Ascending aorta (tissue), 2 donors: ENCODE measurements at places on chromosomes 3 and 15.

GRCh38 chr15:50257332-50257731, 8.2 kb downstream of the HDC start:
- no peak overlapping the region for H3K4me3 ChIP-seq
- no peaks in the 10 kb centered on the region for H3K27me3 ChIP-seq
- H3K36me3 ChIP-seq: no peaks in the 10 kb centered on the region
- no peak for DNase-seq
- no peak overlapping the region for H3K27ac ChIP-seq

- no peak overlapping the region for H3K4me3 ChIP-seq
- H3K27me3 ChIP-seq: no peaks in the 10 kb centered on the region
- no peaks in the 10 kb centered on the region for H3K36me3 ChIP-seq
These were observed 66.8 kb upstream of the ATP11B start for GRCh38 chr3:182726258-182727142.

GRCh38 chr3:66762916-66763693, 235.0 kb upstream of the KBTBD8 start:
- H3K4me1 ChIP-seq: peaks cover 5% of the 10 kb centered on the region
- H3K27me3 ChIP-seq: no peaks in the 10 kb centered on the region
- no peak overlapping the region for H3K4me3 ChIP-seq
- no peaks in the 10 kb centered on the region for H3K36me3 ChIP-seq
- H3K27ac ChIP-seq: no peak overlapping the region
- DNase-seq: no peak

DNA sequence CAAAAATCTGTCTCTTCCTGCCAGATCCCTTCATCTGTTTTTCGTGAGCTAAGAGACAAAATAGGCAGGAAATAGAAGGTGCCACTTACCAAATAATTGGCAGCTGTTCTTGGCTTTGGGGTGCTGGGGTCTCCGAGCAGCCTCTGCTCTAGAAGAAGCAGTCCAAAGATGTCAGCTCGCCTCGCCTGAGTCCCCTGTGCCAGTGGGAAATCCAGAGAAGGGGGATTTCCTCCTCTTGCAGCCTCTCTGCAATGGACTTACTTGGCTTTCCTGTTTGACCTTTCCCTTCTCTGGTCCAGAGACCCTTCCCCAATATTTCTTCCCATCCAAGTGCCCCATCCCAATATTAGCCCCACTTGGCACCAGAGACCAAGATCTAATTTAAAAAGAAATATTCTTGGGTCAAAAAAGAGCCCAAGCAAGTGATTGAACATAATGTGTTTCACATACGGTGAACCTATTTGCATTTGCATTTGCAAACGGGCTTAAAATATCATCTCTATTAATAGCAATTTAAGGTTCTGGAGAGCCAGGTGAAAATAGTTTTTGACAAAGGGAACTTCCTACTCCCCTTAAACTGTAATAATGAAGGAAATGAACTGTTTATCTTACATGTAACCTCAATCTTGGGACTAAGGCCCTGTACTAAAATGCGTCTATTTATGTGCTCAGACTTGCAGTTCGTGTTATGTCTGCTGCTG, 23.2 kb downstream of the CD86 start:
- H3K4me1 ChIP-seq: no peaks in the 10 kb centered on the region
- H3K36me3 ChIP-seq: no peaks in the 10 kb centered on the region
- no peak overlapping the region for H3K27ac ChIP-seq

DNA sequence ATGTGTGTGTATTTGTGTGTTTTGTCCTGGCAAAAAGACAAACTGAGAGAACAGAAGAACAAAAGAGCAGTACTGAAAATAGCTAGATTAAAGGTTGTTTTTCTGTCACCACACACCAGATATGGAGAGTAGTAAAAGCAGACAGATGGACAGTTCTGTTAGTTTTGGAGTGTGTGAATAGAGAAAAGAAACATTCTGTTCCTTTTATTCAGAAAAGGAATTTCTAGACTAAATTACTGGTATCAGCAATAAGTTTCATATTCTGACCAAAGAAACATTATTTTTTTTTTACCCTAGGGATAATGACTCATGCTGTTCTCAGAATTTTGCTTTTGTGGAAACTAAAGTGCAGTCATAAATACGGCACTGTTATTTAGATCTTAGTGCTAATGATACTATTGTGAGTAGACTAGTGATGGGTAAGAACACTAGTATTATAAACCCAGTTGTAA, 32.9 kb downstream of the PIK3CA start:
- H3K27ac ChIP-seq: peak overlapping the region; percentile 76
- no peaks in the 10 kb centered on the region for H3K36me3 ChIP-seq
- H3K4me3 ChIP-seq: peak overlapping the region; percentile 15
- peaks cover 18% of the 10 kb centered on the region for H3K4me1 ChIP-seq
- no peaks in the 10 kb centered on the region for H3K27me3 ChIP-seq

GRCh38 chr3:161393310-161393709, 22.0 kb upstream of the SPTSSB start:
- H3K27ac ChIP-seq: no peak overlapping the region
- DNase-seq: no peak
- H3K4me1 ChIP-seq: no peaks in the 10 kb centered on the region
- no peaks in the 10 kb centered on the region for H3K36me3 ChIP-seq
- no peaks in the 10 kb centered on the region for H3K27me3 ChIP-seq

DNA sequence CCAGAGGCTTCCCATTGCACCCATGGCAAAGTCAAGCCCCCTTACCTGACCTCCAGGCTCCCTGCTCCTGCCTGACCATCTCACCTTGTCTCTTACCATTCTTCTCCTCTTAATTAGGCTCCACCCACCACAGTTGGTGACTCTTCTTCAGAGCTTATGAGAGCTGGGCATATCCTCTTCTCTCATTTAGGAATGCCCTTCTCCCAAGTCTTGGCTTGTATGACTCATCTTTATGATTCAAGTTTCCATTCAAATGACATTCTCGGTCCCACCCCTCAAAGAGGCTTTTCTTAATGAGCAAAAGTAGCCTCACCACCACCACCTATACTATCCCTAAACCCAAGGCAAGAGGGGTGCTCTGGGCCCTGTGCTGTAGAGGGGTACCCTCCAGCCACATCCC, 55.3 kb upstream of the NUDT16 start:
- no peak overlapping the region for H3K4me3 ChIP-seq
- H3K27ac ChIP-seq: no peak overlapping the region
- H3K27me3 ChIP-seq: no peaks in the 10 kb centered on the region

DNA sequence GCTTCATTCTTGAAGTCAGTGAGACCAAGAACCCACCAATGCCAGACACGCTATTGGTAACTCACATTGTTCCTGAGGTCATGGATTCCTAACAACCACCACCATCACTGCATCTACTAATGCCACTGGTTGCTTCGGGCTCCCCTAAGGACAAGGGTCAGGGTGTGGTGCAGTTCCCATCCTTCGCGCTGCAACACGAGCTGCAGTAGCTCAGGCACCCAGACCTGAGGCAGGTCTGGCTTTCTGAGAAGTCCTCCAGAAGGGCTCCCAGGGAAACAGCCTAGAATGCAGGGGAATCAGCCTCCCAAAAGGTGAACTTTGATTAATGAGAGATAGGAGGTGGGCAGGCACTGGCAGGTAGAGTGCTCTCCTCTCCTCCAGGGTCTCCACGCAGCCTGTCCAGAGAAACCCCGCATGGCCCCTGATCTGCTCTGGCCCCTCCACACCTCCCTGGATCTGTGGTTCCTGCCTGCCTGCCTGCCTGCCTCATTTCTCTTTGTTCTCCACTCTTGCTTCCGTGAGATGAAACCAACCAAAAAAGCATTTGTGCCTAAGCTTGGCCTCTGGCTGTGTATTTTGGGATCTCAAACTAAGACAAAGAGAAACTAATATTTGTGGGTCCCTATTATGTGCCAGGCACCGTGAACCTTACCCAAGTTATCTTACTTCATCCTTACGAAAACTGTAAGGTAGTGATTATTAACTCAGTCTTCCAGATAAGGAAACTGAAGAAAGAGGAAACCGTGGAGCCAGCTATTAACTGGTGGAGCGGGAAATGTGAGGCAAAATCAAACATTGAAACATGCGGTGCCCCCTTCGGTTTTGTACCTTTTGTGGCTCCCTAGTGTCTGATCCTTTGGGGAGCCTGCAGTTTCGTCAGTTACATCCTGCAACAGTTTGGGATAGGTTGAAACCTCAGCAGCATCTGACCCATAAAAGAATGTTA, 43.9 kb upstream of the USP3 start:
- no peak overlapping the region for H3K27ac ChIP-seq
- H3K36me3 ChIP-seq: no peaks in the 10 kb centered on the region
- no peak for DNase-seq
- H3K4me1 ChIP-seq: no peaks in the 10 kb centered on the region
- H3K27me3 ChIP-seq: no peaks in the 10 kb centered on the region

DNA sequence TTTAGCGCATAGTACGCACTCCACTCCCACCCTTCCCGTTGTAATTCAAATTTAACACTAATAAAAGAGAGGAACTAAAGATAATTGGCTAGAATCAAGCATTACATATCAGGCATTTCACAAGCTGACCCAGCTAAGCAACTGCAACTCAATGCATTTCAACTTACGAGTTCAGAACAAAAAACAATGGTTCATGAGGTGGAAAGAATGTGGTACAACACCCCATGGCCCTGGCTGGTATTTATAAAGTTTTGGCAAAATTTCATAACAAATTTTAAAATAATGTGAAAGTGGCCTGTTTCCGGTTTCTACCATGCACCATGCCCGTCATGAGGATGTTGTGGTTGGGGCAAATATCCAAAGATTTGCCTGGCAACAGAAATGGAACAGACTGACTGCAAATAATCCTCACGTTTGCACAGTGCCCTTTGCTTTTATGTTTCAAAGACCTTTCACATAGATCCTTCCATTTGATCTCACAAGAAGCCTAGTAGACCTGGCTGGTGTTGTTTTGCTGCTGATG, 455.3 kb upstream of the NR2F2 start:
- H3K4me3 ChIP-seq: no peak overlapping the region
- peaks cover 3% of the 10 kb centered on the region for H3K4me1 ChIP-seq
- H3K36me3 ChIP-seq: no peaks in the 10 kb centered on the region
- peak overlapping the region; percentile 76 for H3K27ac ChIP-seq
- H3K27me3 ChIP-seq: no peaks in the 10 kb centered on the region
- DNase-seq: peak; percentile 18

- H3K36me3 ChIP-seq: no peaks in the 10 kb centered on the region
- H3K27ac ChIP-seq: no peak overlapping the region
- H3K4me3 ChIP-seq: no peak overlapping the region
- peaks cover 11% of the 10 kb centered on the region for H3K4me1 ChIP-seq
These were observed 548.5 kb downstream of the RBMS3 start for GRCh38 chr3:29829340-29829739.

GRCh38 chr15:98866511-98866910, 141.1 kb downstream of the PGPEP1L start:
- no peak for DNase-seq
- no peaks in the 10 kb centered on the region for H3K27me3 ChIP-seq
- H3K4me3 ChIP-seq: peak overlapping the region; percentile 31
- H3K27ac ChIP-seq: peak overlapping the region; percentile 69

DNA sequence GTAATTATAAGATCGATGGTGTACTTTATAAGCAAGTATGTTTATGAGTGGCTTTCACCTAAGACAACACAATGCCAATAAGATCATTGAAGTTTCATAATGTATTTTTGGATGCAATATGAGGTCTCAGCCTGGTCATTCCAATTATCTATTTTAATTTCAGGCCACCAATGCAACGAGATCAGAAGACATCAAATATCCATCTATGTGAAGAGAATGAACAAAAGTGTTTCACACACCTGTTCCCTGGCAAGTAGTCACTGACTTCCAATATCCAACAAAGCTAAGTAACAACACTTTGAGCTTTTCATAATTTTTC, 53.6 kb upstream of the TMCO5A start:
- H3K4me3 ChIP-seq: no peak overlapping the region
- H3K36me3 ChIP-seq: no peaks in the 10 kb centered on the region
- H3K27ac ChIP-seq: no peak overlapping the region
- no peak for DNase-seq
- H3K27me3 ChIP-seq: no peaks in the 10 kb centered on the region

- no peak overlapping the region for H3K27ac ChIP-seq
- H3K4me3 ChIP-seq: no peak overlapping the region
- DNase-seq: no peak
- H3K27me3 ChIP-seq: no peaks in the 10 kb centered on the region
- H3K4me1 ChIP-seq: no peaks in the 10 kb centered on the region
These were observed 75.0 kb downstream of the MEGF11 start for GRCh38 chr15:66178531-66178910.

DNA sequence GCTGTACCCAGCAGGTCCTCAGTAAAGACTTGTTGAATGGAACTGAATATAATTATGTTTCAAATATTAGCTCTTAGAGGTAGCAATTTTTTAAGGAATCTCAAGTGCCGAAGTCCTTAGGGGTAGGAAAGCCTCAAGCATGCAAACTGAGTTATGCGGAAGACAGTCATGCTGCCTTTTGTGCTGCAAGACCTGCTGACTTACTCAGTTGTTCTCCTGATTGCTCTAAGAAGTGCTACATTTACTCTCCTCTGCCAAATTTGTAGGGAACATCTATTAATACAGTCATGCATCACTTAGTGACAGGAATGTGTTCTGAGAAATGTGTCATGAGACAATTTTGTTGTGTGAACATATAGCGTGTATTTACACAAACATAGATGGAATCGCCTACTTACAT, 325.6 kb upstream of the AZI2 start:
- H3K27ac ChIP-seq: no peak overlapping the region
- H3K4me3 ChIP-seq: no peak overlapping the region
- no peaks in the 10 kb centered on the region for H3K4me1 ChIP-seq

- H3K27ac ChIP-seq: no peak overlapping the region
- no peak overlapping the region for H3K4me3 ChIP-seq
- no peak for DNase-seq
These were observed 700.8 kb downstream of the SI start for GRCh38 chr3:164377466-164377865.

DNA sequence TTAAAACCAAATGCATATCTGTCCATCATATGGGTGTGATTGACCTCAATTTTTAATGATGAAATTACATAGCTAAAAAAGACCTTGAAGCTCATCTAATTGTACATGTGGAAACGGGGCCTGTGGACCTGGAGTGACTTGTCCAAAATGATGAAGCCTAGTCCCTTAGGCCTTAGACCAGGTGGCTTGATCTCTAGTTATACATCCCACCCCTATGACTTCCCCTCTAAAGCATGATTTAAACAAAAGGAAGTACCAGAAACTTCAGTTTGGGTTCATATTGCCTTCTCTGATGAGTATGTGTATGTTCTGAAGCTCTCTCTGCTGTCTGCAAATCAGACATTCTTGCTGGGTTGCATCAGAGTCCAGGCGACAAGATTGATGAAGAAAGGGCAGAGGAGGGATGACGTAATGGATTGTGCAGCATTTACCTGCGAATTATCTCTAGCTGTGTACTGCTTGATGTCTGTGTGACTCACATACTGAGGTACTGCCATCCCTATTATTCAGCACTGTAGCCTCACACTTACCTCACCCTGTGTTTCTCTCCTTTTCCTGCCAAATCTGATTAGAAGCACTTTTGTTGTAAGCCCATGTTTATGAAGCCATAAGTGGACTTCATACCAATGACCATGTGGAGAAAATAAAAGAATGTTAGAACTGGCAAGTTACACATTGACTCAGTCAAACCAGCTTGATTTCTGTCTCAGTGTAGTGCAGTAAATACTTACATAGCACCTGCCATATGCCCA, 111.5 kb downstream of the FILIP1L start:
- peaks cover 18% of the 10 kb centered on the region for H3K4me1 ChIP-seq
- peak overlapping the region; percentile 46 for H3K27ac ChIP-seq
- no peak overlapping the region for H3K4me3 ChIP-seq
- no peaks in the 10 kb centered on the region for H3K36me3 ChIP-seq
- DNase-seq: no peak
